NCI-H526 (cell line): ENCODE measurements at places on chromosomes 13 and 19.
A peak's percentile ranks its signal among the peaks of the same experiment; 100 is the strongest.

DNA sequence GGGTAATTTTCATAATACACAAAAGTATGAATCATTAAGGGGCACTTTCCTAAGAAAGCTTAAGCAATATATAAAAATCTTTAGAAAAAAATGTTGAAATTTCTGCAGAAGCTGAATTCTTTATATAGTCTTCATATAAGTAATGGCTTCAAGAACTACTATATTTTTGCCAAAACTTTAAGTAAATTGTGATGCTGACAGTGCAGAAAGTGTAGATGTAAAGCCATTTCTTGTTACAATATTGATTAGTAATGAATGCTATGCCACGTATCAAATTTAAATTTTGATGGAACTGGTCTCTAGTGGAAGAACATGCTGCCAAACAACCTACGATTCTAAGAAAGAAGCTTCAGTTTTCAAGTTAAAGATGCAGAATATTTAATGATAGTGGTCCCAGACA is 1210.0 kb downstream of the SLITRK1 start:
- DNase-seq = no peak

- DNase-seq = no peak
These were observed 9.9 kb downstream of the LTBP4 start for GRCh38 chr19:40611096-40611495.

GRCh38 chr13:113123226-113124201 is 915 bp downstream of the F10 start:
- DNase-seq = no peak

GRCh38 chr13:100581504-100581903 is 7.1 kb downstream of the GGACT start:
- DNase-seq = no peak

- peak; percentile 33 for DNase-seq
These were observed 596 bp upstream of the GJB2 start for GRCh38 chr13:20193162-20193906.

DNA sequence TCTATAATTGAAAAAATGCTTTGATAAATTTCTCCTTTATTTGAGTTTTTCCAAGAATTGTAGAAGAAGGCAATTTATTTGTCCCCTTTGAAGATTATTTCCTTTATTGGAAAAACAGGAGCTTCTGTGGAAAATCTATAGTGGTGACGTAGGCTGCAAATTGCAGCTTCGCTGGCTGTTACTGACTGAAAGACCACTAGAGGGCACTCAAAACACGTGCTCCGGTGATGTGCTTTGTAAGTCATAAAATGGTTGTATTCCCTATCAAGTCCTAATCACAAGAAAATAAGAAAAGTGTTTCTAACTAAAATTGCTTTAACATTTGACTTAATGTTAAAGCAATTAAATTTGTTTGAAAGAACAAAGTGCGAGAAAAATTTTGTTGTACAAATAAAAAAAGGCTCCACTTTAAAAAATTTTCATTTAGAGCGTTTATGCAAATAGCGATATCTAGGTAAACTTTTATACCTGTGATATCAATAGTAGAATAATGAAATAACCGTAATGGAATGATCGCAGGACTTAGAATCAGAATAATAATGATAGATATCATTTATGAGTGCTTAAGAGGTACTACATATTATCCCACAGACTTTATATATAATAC is 638.2 kb upstream of the SPRY2 start:
- DNase-seq = peak; percentile 64

DNA sequence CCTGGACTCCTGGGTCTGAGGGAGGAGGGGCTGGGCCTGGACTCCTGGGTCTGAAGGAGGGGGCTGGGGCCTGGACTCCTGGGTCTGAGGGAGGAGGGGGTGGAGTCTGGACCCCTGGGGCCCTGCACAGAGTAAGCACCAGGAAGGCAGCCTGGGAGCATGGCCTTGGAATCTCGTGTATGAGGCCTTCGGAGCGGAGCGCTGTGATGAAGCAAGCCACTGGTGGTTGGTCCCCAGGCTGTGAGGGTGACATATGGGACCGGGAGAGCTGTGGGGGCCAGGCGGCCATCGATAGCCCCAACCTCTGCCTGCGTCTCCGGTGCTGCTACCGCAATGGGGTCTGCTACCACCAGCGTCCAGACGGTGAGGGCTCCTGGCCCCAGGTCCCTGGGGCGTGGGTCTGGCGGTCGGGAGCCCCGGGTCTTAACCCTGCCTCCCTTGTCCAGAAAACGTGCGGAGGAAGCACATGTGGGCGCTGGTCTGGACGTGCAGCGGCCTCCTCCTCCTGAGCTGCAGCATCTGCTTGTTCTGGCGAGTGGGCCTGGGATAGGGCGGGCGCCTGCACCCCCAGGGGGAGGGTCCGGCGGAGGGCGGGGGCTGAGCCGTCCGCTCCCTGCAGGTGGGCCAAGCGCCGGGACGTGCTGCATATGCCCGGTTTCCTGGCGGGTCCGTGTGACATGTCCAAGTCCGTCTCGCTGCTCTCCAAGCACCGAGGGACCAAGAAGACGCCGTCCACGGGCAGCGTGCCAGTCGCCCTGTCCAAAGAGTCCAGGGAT is 918 bp downstream of the TMEM190 start:
- DNase-seq = peak; percentile 32

- no peak for DNase-seq
These were observed 12.3 kb downstream of the ATP8B3 start for GRCh38 chr19:1799695-1800342.

GRCh38 chr13:24207841-24208667 is 47.5 kb downstream of the SPATA13 start:
- no peak for DNase-seq
